Activated T-cell treated with anti-CD3 and anti-CD28 coated beads, Interleukin-2, amount 50 U/mL, for 48 hours (primary cell): ENCODE measurements at places on chromosomes 6 and 20.

DNA sequence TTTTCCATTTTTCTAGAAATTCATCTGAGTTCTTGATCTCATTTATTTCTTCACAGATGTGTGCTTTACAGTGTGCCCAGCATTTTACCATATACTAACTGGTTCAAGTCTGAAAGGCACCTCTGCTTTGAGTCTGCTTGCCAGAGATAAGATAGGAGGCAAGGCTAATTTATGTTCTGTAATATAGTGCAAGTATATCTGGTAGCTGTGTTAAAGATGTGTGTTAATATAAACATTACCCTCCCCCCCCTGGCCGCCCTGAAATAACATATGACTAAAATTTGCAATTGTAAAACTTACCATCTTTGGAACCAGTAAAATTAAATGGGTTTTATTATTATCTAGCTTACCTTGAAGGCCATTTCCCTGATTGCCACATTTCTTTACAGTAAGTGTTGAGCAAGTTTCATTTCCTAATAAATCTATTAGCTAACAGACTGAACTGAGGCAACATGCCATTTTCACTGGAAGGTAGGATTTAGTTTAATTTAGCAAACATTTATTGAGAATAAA is 2.7 kb downstream of the FBXO9 start:
- no peak for DNase-seq

DNA sequence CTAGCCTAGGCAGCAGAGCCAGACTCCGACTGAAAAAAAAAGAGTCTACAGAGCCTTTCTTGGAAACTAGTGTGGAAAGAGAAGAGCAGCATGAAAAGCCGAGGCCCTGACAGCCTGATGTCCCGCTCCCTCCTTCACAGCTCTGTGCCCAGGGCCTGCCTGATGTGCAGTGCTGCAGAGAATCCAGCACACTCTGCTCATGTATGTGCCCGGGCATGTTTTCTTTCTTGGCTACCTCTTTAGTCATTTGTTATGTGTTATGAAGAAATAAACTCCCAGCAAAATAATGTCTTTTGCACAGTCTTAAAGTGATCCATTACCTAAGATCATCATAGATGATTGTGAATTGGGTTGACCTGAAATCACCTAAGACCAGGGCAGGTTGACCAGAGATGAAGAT is 78.1 kb upstream of the EZR start:
- no peak for DNase-seq

- no peak for DNase-seq
Observed at GRCh38 chr6:516213-516612, 124.7 kb downstream of the IRF4 start.

GRCh38 chr6:11951868-11952267 is 60.2 kb upstream of the HIVEP1 start:
- DNase-seq = no peak

GRCh38 chr6:116616737-116617053 is 416 bp downstream of the RSPH4A start:
- peak; percentile 35 for DNase-seq

- DNase-seq = no peak
Observed at GRCh38 chr6:3571250-3571681, 114.4 kb upstream of the SLC22A23 start.

- DNase-seq = no peak
Observed at GRCh38 chr20:15579688-15580087, 993.6 kb downstream of the KIF16B start.

- DNase-seq = no peak
Observed at GRCh38 chr20:17771206-17772004, 71.6 kb downstream of the BANF2 start.

- DNase-seq = no peak
Observed at GRCh38 chr6:135323202-135323668, 142.1 kb downstream of the MYB start.

- DNase-seq = no peak
Observed at GRCh38 chr20:16828666-16829305, 80.6 kb downstream of the OTOR start.

- no peak for DNase-seq
Observed at GRCh38 chr20:16129411-16129810, 443.8 kb downstream of the KIF16B start.

- DNase-seq = no peak
Observed at GRCh38 chr6:167719920-167720319, 106.8 kb upstream of the AFDN start.

GRCh38 chr6:111087871-111088667 is 766 bp downstream of the SLC16A10 start:
- peak; percentile 79 for DNase-seq

DNA sequence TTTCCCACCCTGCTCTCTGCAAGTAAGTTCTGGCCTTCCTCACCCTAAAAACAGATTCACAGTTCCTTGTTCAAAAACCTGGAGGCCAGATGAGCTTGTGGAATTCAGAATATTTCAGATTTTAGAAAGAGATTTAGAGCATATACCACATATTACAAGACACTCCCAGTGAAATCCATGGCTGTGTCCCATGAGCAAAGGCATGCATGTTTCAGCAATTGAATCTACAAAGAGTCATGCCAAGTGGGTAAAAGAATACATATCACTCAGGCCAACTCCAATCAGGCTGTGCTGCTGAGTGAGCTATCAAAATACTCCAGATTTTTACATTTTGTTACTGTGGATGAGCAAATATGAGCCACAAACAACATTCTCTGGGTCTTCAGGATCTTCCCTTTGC is 10.2 kb upstream of the NEDD9 start:
- no peak for DNase-seq

DNA sequence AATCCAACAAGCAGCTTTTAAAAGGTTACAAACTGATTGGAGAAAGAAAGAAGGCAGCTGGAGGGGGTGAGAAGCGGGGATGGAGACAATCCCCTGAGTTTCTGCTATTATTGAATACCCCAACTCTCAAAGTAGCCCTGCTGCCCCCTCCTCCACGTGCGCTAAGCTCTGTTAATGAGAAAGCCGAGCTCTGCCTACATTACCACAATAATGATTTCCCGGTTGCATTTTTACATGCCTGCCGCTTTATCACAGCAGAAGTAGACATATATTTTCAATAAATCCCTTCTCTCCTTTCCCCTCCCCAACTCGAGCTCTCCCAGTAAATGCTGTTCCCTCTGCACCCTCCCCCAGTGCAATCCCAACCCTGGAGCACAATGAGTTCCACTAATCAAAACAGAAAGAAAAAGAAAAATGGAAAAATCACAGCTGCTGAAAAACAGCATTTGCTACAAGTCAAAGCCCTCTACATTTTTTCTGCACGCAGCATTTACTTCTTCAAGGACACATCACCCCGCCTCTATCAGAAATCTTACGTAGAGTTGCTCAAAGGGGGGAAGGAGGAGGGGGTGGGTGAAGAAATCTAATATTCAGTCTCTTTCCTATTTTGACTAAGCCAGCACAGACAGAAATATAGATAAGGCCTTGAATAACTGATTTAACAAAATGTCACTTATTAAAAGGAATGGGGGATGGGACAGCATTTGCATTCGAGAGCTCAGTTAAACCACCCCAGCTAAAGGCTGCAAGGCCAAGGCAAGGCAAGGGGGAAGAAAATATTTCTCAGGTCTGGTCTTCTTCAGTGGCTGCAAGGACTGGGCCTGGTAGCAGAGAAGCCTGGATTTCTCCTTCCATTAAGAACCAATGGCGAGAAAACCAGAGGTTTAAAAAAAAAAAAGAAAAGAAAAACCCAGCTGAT is 10.7 kb downstream of the TRERF1 start:
- DNase-seq = no peak

- no peak for DNase-seq
Observed at GRCh38 chr20:995170-995569, 6.9 kb downstream of the RSPO4 start.

GRCh38 chr20:48766205-48766604 is 61.6 kb downstream of the PREX1 start:
- DNase-seq = no peak

DNA sequence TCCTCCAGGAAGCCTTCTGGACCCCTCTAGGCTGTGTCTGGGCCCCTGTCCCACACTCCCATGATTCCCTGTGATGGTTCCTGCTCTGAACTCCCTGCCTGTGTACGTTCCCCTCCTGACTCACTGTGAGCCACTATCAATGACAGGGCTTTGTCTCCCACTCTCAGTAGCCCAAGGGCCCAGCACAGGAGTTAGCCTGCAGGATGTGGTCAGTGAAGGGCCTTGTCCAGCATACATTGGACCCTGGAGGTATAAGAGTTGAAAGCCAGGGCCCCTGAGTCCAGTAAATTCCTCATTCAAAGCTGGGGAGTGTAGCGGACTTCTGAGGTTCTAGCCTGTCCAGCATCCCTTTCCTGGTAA is 19.0 kb downstream of the ZBP1 start:
- DNase-seq = no peak

GRCh38 chr20:35883336-35883777 is 70.9 kb downstream of the SCAND1 start:
- no peak for DNase-seq

- DNase-seq = no peak
Observed at GRCh38 chr6:69790629-69791028, 6.2 kb downstream of the LMBRD1 start.

- DNase-seq = no peak
Observed at GRCh38 chr6:3518356-3519190, 61.7 kb upstream of the SLC22A23 start.

DNA sequence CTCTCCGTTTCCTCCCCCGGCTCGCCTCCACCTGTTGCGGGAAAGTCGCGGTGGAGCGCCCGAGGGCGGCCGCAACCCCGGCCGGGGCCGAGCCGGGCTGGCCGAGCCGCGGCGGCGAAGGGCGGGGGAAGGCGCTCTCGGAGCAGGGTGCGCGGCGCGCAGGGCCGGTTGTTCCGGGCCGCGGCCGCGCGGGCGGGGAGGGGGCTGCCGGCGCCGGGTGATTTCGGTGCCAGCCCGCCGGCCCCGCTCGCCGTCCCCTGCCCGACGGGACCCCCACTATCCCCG is 235 bp downstream of the MAP7 start:
- DNase-seq = no peak

GRCh38 chr20:3924304-3925112 is 35.3 kb downstream of the PANK2 start:
- DNase-seq = no peak

- no peak for DNase-seq
Observed at GRCh38 chr20:5835871-5836270, 85.7 kb downstream of the SHLD1 start.

DNA sequence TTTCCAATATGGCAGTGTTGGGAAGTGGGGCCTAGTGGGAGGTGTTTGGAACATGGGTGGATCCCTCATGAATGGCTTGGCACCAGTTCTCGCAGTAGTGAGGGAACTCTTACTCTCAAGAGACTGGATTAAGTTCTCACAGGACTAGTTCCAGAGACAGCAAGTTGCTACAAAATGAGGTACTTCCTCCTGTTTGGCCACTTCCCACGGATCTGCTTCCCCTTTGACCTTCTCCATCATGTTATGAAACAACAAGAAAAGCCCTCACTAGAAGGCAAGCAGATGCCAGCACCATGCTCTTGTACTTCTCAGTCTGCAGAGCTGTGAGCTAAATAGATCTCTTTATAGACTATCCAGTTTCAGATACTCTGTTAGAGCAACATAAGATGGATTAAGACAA is 3.1 kb downstream of the RSPH3 start:
- DNase-seq = no peak

DNA sequence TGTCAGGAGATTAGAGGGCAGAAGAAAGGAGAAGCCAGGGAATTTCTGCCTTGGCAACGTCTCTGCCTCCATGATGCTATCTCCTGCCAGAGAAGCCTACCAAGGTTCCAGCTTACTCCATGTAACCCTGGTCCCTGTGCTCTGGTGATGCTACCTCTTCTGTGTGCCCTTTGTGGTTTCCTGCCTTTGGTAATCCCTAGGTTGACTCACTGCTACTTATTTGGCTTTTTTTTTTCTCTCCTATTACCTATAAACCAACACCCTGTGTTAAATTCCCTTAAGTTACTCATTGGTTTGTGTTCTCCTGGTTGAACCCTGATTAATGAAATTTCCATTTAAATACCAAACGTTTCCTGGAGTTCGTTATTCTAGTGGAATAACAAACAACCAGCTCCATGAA is 527.8 kb upstream of the FLRT3 start:
- no peak for DNase-seq

DNA sequence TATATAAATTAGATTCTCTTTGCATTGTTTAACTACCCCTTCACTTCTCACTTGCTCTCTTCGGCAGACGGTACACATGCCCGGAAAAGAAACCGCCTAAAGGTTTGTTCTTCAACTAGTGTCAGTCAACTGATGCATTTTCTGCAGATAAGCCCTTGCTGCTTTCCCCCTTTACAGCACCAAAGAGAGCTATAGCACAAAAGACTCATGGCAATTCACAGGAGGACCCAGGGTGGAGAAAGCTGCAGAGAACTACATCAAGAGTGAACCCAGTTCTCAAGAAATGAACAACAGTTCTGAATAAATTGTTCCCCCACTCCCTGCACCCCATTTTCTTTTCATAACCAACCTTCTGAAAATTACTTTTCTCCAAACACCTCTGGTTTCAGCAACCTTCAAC is 8.9 kb downstream of the CD164 start:
- peak; percentile 46 for DNase-seq

- DNase-seq = no peak
Observed at GRCh38 chr6:158009935-158010585, 28.4 kb downstream of the SYNJ2 start.

- no peak for DNase-seq
Observed at GRCh38 chr6:8043221-8043620, 21.0 kb downstream of the BLOC1S5 start.

DNA sequence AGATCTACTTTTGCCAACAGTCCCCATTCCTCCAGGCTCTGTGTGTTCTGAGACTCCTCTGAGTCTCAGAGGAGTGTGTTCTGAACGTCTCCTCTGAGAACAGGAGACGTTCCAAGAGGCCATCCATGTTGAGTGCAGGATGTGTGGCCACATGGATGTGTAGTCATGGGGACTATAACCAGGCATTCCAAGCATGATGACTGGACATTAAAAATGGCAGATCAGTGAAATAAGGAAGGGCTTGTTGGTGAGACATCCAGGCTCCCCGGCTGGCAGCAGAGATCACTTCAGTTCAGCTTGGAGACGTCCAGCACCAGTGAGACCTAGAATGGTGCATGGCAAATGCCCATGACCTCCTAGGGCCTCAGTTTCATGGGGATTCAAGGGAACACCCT is 34.3 kb upstream of the POU5F1 start:
- no peak for DNase-seq

DNA sequence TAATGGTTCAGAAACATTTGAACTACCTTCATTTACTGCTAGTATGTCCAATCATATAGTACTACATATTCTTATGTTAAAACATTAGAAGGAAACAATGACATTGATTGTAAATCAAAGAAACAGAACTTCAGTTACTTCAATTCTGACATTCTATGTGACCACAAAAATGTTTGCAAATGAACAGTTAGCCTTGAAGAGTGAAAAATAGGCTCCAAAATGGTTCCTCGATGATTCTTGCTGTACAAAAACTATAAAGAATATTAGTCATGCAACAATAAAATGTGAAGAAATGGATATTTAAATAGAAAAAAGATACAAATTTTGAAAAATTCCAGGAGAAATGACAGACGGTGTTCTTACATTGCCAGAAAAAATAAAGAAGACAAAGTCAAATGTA is 686.9 kb downstream of the BCKDHB start:
- no peak for DNase-seq
